ENCODE measurements at places on chromosomes 2 and 18.

- H3K27ac ChIP-seq = no peak overlapping the region
- H3K4me1 ChIP-seq = no peaks in the 10 kb centered on the region
- no peak overlapping the region for H3K4me3 ChIP-seq
- no peak for DNase-seq
Measured at GRCh38 chr2:83340424-83340823, 1118.7 kb downstream of the SUCLG1 start.

- no peaks in the 10 kb centered on the region for H3K27me3 ChIP-seq
- H3K4me3 ChIP-seq = peak overlapping the region; percentile 73
- peak overlapping the region; percentile 93 for H3K27ac ChIP-seq
- H3K36me3 ChIP-seq = peaks cover 8% of the 10 kb centered on the region
- peak; percentile 68 for DNase-seq
Measured at GRCh38 chr2:196259507-196260481, 88.4 kb upstream of the STK17B start.

DNA sequence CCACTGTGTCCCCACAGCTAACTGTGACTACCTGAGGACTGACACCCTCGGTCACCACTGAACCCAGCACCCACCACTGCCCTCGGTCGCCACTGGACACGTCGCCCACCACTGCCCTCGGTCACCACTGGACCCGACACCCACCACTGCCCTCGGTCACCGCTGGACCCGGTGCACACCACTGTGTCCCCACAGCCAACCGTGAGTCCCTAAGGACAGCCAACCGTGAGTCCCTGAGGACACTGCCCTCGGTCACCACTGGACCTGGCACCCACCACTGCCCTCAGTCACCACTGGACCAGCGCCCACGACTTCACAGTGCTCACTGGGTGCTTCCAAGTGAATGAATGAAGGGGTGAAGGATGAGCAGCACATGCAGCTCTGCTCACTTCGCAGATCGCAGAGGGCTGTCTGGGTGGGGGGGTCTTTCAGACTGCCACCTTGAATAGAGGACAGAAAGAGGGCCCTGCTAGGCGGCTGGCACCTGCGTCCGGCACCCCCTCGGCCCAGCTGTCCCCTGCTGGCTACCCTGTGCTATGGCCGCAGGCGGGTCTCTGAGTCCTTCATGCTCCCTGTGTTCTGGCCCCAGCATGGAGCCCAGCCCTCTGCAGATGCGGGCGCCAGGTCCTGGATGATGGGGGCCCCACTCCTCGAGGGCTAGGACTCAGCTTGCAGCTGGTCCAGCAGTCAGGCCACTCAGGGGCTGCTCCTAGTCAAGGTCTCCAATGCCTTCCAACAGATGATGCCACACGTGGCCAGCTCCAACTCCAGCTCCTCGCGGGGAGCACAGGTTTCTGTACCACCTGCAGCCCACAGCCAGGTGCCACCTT lies 51.4 kb upstream of the GPC1 start:
- H3K27me3 ChIP-seq = peaks cover 4% of the 10 kb centered on the region
- no peaks in the 10 kb centered on the region for H3K36me3 ChIP-seq
- H3K4me3 ChIP-seq = no peak overlapping the region
- H3K4me1 ChIP-seq = no peaks in the 10 kb centered on the region
- H3K27ac ChIP-seq = no peak overlapping the region
- DNase-seq = no peak

DNA sequence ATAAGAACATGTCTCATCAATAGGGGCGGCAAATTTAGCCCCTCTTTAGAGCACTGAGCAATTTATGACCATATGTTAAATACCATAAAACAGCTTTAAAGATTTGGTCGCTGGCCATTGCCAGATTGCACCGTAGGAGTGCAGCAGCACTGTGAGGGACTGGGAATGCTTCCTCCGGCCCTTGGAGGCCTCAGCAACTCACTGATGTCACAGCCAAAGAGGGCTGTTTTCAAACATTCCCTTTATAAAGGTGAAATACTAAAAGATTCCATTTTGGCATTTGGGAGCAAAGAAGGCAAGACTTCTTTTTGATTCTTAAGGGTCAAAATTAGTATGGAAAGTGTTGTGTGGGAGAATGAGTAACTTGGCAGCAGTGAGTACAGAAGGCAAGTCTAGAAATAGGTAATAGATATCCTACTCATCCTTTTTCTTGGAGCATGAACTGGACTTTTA lies 63.7 kb downstream of the BABAM2 start:
- H3K4me3 ChIP-seq = no peak overlapping the region
- H3K4me1 ChIP-seq = peaks cover 90% of the 10 kb centered on the region
- peaks cover 38% of the 10 kb centered on the region for H3K36me3 ChIP-seq
- no peaks in the 10 kb centered on the region for H3K27me3 ChIP-seq

Data from activated CD8-positive, alpha-beta memory T cell treated with anti-CD3 and anti-CD28 coated beads, Interleukin-2, amount 10 ng/mL, durations not matched to agents 7 days and 5 days (primary cell).